ENCODE measurements at places on chromosomes 3 and 15.

- no peak for DNase-seq
These were observed 168.5 kb downstream of the SV2B start for GRCh38 chr15:91268510-91268909.

GRCh38 chr3:100073714-100074307, 40.5 kb downstream of the FILIP1L start:
- DNase-seq: no peak

DNA sequence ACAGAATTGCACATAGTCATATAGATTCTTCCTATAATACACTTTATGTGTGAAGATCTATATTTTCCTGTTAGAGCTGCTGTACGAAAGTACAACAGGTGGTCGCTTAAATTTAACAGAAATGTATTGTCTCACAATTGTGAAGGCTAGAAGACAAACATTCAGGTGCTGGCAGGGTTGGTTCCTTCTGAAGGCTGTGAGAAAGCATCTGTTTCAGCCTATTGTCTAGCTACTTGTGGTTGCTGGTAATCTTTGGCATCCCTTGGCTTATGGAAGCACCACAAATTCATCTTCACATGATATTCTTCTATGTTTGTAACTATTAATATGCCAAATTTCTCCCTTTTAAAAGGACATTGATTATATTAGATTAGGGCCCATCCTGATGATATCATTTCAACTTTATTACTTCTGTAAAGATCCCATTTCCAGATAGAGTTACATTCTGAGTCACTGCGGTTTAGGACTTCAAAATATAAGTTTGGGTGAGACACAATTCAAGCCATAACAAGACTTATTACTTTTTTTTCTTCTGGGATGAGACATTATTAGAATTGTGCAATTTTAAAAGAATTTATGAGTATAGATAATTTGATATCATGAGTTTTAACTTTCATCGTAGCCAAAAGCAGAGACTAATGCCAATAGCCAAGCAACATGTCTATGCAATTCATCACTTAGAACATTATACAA, 248.1 kb upstream of the BCHE start:
- DNase-seq: no peak

GRCh38 chr15:88909956-88910831, 3.0 kb downstream of the MFGE8 start:
- no peak for DNase-seq

DNA sequence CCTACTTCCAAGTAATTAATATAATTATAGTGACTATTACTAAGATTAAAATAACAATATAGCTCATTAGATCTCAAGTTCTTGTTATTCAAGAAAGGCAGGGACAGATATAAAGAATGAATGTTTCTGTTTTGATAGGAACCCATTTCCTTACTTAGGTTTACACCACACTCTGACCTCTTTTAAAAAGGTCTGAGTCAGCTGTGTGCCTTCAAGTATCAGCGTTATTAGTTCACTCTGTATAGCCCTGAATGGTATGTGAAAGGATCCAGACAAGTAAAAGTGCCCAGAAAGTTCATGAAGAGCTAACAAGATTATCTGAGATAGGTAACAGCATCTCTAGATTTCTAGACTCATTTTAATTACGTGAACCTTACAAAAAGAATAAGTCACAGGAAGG, 28.9 kb downstream of the PDCD10 start:
- DNase-seq: no peak

Measured in hematopoietic multipotent progenitor cell treated with erythropoietin and hydrocortisone succinate and interleukin-3 and kit ligand, for 17 days (in vitro differentiated cells).